ENCODE measurements at places on chromosomes 12 and 14.

GRCh38 chr12:43832463-43833168 is 3.3 kb upstream of the TMEM117 start:
- peak; percentile 15 for DNase-seq

GRCh38 chr12:56699020-56699661 is 11.1 kb upstream of the PTGES3 start:
- peak; percentile 31 for DNase-seq

DNA sequence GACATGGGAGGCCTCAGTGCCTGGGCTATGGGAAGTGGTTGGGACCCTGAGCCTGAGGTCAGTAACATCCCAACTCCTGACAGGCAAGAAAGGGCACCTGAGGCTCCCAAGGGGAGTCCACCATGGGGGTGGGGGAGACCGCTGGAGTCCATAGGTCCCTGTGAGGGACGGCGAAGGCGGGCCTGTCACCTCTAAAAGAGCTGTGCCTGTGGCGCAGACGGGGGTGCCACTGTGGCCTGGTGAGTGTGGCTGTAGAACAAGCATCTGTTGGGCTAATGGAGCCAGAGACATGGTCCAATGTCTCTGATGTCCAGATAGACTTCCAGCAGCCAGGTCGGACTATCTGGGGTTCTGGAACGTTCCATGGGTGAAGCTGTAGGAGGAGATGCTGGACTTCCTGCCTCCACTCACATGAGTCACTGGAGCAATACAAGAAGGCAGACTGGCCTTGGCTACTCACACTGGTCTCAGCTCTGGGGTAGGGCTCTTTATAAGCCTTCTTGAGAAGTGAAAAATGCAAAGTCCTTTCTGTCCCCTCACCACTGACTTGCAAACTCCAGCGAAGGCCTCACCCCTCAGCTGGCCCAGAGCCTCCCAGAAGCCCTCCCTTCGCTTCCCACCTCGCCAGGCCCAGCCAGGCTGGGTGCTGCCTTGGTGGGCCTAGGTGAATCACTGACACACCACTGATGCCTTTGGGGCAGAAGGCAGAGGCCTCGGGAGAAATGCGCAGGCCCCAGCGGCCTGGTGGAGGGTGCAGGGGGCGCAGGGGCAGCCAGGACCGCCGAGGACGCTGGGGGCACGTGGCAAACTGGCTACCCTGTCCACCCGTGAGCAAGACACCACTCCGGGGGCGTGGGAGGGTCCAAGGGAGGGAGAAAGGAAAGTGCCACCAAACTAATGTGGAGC is 1.1 kb upstream of the TRAF3 start:
- DNase-seq: no peak

GRCh38 chr12:42590330-42590934 is 886 bp upstream of the PRICKLE1 start:
- DNase-seq: peak; percentile 53

- no peak for DNase-seq
These were observed 16.7 kb upstream of the LYZ start for GRCh38 chr12:69331519-69331908.

DNA sequence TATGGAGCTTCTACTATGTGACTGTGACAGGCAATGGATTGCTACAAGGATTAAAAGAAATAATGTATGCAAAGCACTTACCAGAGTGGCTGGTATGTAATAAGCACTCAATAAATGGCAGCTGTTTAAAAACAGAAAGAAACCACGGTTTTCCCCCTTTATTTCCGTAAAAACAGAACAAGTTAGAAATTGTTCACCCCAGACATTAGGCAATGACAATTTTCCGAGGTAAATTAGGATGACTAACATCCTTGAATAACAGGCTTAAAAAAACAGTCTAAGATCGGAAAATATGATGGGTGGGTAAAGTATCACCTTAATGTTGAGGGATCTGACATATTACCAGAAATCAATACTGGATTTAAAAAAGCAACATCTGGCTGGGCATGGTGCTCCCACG is 20.9 kb upstream of the CNIH1 start:
- no peak for DNase-seq

GRCh38 chr14:68181519-68182326 is 362.1 kb downstream of the RAD51B start:
- no peak for DNase-seq

GRCh38 chr14:102131741-102132140 is 8.0 kb upstream of the WDR20 start:
- no peak for DNase-seq

GRCh38 chr14:69822456-69822855 is 25.4 kb upstream of the SLC10A1 start:
- DNase-seq: no peak

GRCh38 chr12:109462868-109463692 is 14.0 kb downstream of the KCTD10 start:
- peak; percentile 47 for DNase-seq

- DNase-seq: no peak
These were observed 45.7 kb downstream of the SPPL3 start for GRCh38 chr12:120858306-120859088.

- DNase-seq: no peak
These were observed 53.3 kb downstream of the BMAL2 start for GRCh38 chr12:27385766-27386564.

GRCh38 chr12:108860443-108860842 is 3.1 kb upstream of the SSH1 start:
- DNase-seq: no peak

- no peak for DNase-seq
These were observed 18.0 kb upstream of the INSM2 start for GRCh38 chr14:35515916-35516315.

- no peak for DNase-seq
These were observed 25.9 kb upstream of the LGALS3 start for GRCh38 chr14:55103005-55103640.

- no peak for DNase-seq
These were observed 235.3 kb downstream of the KSR2 start for GRCh38 chr12:117733549-117733805.

DNA sequence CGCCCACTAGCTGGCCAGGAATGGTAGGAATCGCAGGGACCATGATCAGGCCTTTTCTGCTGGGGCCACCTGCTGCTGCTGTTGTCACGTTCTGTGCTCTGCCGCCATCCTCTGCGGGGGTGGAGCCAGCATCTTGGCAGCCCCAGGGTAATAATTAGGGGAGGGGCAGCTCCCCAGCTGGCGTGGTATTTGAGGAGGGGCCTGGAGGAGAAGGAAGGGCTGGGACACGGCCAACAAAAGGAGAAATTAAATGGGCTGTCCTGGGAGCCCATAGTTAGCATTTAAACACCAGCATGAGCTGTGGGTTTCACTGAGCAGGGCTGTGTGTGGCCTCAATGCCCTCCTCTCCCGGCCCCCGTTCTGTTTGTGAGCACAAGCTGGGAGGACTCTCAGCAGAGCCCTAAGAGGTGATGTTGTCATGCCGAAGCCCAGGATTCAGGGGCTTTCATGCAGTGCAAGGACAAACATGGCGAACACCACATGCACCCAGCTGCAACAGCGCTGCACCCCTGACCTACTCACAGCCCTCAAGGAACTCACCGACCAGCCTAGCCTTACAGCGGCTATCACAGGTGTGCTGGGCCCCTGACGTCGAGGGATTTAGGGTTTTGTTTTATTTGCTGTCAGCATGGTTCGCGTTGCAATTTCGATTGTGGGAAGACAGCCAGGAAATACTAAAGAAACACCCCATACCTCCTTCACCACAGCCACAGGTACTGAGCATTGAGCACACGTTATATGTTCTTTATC is 324.3 kb downstream of the CACNA1C start:
- no peak for DNase-seq

- no peak for DNase-seq
These were observed 250.0 kb upstream of the E2F7 start for GRCh38 chr12:77315407-77315806.

DNA sequence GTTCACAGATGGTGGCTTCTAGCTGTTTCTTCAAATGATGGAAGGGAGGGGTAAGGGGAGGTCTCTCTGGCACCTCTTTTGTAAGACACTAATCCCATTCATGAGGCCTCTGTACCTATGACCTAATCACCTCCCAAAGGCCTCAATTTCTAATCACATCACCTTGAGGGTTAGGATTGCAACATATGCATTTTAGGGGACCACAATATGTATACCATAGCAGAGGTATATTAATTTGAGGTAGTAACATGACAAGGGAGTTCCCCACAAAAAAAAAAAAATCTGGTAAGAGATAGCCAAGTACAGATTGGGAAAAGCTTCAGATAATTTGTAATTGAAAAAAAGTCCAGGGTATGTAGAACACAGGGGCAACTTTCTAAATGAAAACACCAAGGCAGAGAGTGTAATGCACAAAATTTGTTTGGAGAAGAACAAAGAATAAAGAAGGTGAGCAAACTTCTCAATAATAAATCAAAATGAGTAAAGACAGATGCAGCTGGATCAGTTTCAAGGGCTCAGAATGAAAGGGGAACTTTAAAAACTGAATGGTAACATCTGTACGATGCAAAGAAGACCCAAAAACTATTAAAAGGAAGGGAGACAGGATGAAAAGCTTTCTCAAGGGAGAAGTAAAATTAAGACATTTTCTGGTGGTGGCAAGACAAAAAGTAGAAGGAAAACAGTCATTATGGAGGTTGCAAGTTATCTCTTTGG is 125.5 kb upstream of the DCN start:
- DNase-seq: peak; percentile 10

DNA sequence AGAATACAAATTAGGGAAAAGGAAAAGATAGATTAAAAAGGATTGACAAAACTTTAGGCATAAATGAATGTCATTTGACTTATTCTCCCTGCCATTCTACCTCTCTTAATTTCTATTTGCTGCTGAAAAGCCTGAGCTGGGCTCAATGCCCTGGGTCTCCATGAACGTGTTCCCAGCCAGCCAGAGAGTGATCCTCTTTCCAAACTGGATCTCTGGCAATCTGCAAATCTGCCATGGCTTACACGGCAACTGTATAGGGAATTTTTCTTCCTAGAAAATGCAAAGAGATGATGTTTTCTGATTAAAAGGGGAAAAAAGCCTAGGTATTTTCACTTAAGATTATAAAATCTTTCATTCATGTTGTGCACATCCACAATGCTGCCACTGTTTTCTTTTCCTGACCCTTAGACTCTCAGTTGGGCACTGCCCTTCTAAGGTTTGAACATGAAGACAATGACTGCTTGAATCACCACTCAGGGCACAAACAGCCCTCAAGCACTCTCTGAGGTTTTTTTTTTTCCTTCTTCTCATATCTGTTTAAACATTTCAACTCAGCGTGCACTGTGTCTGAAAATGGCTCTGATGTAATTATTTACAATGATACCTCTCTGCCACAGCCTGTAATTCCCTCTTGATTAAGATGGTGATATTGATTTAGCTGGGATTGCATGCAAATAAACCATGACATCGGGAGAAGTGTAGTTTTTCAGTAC is 60.3 kb downstream of the DACT1 start:
- DNase-seq: no peak

- no peak for DNase-seq
These were observed 4.5 kb upstream of the HOXC11 start for GRCh38 chr12:53968214-53969127.

- no peak for DNase-seq
These were observed 22.2 kb downstream of the CCDC88C start for GRCh38 chr14:91395466-91395865.

GRCh38 chr12:851913-852312 is 97.6 kb downstream of the RAD52 start:
- DNase-seq: no peak

GRCh38 chr12:71295953-71296352 is 138.2 kb upstream of the TSPAN8 start:
- DNase-seq: no peak

DNA sequence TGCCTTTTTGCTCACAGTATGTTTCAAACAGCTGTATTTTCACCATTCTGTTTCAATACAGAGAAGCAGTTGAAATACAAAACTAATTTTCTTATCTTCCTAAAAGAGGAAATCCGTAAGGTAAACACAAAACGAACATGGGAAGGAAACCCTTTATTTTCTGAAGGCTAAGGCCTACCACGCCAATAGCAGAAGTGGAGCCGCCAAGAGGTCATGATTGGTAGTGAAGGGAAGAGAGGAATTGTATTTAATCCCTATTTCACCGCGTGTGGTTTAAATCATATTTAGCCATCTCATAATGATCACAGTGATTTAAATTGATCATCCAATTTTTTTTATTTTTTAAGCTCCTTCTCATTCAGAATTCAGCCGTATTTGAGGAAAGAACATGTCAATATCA is 398.2 kb downstream of the PRKD1 start:
- peak; percentile 53 for DNase-seq

DNA sequence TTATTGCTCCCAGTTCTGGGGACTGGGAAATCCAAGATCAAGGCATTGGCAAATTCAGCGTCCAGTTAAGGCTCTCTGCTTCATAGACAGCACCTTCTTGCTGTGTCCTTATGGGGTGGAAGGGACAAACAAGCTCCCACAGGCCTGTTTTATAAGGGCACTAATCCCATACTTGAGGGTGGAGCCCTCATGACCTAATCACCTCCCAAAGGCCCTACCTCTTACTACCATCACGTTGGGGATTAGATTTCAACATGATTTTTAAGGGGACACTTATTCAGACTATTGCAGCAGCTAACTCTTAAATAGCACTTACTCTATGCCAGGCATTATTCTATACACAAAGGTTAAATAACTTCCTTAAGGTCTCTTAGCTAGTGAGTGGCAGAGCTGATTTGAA is 17.3 kb downstream of the TOGARAM1 start:
- no peak for DNase-seq

- peak; percentile 44 for DNase-seq
These were observed 145.9 kb upstream of the SLCO1C1 start for GRCh38 chr12:20549108-20549719.
